Stimulated activated CD8-positive, alpha-beta memory T cell treated with anti-CD3 and anti-CD28 coated beads, Interleukin-2, amount 100 ng/mL, for 1 hour (primary cell): ENCODE measurements at places on chromosomes 12 and 14.

DNA sequence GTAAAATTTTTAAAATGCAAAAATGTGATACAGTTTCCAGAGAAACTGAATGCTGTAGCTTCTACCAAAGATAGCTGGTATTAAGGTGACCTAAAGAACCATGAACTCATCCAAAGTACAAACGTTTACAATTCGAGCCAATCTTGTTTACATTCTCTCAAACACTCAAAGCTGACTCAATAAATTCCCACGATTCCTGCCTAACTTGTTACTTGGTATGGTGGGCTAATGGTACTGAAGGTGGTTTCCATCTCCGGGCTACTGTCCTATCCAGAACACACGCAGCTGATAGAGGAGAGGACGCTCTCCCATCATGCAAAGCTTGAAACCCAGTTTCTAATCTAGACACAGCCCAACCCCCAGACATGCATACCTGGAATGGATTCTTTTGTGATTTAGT, 31.5 kb downstream of the RAD9B start:
- DNase-seq: no peak

DNA sequence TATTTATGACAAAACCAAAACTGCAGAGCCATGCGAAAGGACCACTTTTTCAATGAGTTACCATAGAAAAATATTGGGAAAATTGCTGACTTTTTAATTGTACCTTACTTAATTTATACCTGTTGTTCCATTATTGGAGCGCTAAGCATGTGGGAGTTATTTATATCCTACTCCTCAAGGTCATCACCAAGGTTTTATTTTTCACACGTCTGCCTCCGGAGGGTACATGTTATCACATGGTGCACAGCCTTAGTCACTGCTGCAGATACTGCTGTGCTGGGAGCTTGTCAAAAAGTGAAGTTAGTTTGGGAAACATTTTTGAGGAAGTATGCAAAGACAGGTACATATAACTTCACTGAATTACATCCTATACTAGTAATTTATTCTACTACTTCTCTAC, 1444.3 kb downstream of the AACS start:
- DNase-seq: no peak

DNA sequence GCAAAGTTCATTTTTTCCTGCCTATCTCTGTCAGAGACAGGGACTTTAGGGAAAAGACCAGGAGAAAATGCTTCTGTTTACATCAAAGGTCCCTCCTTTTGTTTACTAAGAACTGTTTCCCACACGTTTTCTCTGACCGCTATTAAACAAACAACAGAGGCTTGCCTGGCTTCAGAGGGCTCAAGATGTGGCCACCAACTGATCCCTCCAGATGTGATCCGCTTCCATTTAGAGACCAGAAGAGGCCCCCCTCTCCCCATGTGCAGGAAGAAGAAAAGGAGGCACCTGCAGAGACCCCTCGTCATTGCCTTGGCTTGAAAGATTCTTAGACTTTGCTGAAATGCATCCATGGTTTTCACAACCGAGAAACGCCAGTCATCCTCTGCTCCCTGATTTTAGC, 217.9 kb upstream of the PWP1 start:
- DNase-seq: no peak

- no peak for DNase-seq
Observed at GRCh38 chr14:99671235-99672224, 12.6 kb upstream of the CYP46A1 start.

GRCh38 chr14:54257424-54257823, 139.4 kb upstream of the CDKN3 start:
- no peak for DNase-seq

DNA sequence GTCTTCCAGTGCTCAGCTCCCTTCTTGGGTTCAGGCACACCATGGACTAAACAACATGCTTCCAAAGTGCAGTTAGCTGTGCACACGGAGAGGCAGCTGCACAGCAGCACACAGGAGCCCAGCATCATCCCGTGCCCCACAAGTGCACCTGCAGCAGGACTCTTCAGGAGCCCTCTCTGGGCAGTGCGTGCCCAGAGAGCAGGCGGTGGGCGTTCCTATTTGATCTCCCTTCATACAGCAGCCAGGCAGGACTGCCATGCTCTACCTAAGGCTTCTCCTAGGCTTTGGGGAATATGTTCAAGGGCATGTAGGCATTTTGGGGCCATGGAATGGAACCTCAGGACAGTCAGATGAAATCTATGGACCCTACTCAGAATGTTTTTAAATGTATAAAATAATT, 35.5 kb downstream of the ANO2 start:
- no peak for DNase-seq
